ENCODE measurements at places on chromosomes 2 and 18.

DNA sequence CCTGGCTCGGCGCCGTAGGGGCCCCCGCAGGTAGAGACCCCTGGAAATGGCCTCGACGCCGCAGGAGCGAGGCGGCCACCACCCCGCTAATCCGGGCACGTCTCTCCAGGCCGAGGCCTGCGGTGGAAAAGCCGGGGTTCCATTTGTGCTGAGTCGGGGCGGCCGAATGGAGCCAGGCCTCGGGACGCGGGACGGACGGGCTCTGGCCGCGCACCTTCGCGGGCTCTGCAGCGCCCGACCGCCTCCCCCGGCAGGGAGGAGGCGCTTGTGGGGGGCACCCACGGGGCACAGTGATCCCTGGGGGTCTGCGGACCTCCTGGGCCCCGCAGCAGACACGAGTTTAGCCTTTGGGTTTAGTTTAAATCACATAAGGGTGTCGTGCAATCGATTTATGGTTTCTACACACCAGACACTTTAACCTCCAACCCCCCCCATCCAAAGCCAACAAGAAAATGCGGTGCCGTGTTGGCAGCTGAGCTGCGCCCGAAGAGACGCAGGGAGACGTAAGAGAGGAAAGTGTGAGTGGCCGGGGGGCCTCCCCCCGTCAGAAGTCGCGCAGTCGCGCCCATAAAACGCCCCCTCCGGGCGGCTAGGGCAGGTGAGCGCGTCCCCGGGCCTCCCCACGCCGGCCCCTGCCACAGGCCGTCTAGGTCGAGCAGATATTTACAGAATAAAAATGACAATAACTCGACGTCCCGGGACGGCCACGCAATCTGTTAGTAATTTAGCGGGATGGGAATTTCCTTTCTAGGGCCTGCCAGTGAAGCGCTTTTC, 1.0 kb upstream of the NFATC1 start:
- DNase-seq, result no peak

GRCh38 chr2:181697126-181697525, 16.8 kb upstream of the NEUROD1 start:
- no peak for DNase-seq

GRCh38 chr18:54825601-54826344, 2.5 kb upstream of the RAB27B start:
- no peak for DNase-seq

DNA sequence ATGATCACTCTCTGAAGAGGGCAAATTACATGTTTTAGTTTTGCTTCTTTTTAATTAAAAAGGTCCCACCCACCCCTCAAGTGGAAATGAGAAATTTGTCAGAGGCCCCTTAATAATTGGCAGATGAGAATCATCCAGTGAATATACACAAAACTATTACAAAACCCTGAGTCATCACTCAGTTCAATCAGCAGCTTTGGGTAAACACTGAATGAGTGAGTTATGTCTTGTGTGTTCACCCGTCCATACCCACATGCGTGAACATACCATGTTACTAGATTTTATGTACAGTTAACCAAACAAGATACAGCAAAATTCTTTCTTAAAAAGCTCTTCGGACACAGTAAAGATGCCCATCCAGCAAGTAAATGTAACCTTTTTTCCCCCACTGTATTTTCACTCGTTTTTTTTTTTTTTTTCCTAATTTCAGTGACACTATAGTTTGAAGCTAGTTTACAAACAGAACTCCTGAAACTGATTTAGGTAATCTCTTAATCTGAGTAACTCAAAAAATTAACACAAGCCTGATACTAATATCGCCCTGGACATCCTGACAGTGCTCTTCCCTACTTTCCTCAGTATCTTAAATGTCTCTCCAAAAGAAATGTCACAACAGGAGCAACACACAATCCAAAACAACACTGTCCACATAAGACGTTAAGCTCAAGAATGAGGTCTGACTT, 1.4 kb downstream of the PSME4 start:
- DNase-seq, result no peak

DNA sequence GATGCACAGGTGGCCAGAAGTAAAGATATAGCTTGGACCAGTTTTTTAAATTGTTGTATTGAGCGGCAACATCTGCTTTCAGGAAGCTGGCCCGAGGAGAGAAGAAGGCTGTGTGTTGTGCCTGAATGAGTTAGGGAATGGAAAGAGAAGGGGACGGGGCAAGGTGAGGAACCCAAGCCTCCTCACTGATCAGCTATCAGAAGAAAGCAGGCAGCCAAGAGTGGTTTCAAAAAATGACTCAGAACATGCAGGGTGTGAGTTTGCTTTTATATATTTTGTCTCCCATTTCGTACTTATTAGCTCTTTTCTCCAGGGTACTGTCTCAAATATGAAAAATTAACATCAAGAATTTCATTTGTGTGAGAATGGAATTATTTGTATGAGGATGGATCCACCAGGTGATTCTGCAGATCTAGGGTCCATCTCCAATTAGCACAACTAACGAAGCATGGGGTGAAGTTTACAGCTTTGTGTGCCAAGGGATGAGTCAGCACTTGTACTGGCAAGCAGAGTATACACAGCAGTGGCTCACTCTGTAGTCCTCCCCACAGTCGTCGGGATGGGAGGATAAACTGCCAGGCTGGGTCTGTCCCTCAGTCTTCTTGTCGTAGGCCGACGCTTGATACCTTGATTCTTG, 175.7 kb downstream of the PIEZO2 start:
- DNase-seq, result no peak

DNA sequence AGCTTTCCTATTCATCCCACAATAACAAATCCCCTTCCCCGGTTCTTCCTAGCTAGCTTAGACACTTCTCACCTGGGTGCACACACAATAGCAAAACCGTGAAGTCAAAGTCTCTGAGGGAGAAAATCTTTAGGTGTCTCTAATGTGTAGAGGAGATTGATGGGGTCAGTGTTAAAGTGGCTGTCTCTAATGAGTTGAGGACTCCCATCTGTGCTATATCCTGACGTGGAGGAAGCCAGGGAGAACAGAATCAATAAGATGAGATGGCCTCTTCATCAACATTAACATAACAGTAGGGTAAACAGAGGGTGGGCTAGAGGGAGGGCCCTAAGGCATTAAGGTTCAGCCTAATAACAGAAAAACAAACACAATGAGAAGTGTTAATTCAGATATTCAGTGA, 120.4 kb downstream of the SLC5A7 start:
- no peak for DNase-seq

- no peak for DNase-seq
These were observed 188.7 kb downstream of the FTCDNL1 start for GRCh38 chr2:199662255-199662654.

DNA sequence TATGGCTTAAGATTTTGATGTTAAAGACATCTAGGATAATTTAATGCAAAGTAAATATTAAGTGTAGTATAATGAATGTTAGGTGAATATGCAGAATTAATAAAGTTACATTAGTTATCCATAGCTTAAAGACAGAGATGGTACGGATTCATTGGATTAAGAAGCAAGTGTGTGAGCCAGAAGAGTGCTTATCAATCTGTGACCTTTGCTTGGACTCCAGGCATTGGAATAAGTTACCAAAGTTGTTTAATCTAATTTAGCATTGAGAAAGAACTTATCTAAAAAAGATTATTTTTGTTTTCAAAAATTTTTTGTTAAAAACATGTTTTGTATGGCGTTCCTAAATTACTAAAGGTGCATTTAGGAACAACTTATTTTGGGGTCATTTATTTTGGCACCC, 23.8 kb downstream of the NCOA1 start:
- no peak for DNase-seq

- no peak for DNase-seq
These were observed 41.6 kb upstream of the GPR39 start for GRCh38 chr2:132374961-132375360.

GRCh38 chr2:224881846-224882245, 160.4 kb downstream of the DOCK10 start:
- DNase-seq, result no peak

DNA sequence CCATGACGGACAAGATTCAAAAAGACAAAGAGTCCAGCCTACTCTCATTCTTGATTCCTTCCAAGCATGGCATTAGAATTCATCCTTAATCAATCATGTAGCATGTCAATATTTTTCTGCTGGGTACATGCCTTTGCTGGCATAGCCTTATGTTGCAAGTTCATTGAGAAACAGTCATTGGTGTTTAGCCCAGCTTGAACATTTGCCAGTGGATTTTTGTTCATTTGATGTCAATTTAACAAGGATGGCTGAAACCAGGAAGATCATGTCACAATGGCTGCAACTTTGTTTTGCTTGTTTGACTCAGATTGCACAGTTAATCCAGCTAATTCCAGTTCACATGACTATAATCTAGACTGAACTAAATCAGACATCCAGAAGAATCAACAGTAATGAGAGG, 1132.2 kb downstream of the LRP1B start:
- DNase-seq, result no peak

- no peak for DNase-seq
These were observed 301.9 kb downstream of the ZNF407 start for GRCh38 chr18:74899554-74899953.

DNA sequence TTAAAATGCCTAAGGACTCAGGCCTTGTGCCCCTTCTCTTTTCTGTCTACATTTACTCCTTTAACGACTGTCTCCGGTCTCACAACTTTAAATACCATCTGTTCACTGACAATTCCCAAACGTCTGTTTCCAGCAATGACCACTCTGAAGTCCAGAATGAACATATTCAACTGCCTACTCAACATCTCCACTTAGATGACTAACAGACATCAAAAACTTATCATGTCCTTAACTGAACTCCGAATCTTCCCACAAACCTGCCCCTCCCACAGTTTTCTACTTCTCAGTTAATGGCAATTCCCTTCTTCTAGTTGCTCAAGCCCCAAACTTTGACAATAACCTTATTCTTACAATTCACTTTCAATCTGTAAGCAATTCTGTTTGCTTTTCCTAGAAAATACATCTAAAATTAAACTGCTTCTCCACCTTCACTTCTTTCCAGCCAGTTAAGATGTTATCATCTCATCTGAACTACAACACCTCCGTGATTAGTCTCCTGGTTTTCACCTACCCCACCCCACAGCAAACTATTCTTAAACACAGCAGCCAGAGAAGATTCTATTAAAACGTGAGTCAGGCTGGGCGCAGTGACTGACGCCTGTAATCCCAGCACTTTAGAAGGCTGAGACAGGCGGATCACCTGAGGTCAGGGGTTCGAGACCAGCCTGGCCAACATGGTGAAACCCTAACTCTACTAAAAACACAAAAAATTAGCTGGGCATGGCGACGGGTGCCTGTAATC, 2.8 kb downstream of the C1D start:
- no peak for DNase-seq

Measured in NCI-H1930 (cell line).